ENCODE measurements at places on chromosomes 13 and 19.

DNA sequence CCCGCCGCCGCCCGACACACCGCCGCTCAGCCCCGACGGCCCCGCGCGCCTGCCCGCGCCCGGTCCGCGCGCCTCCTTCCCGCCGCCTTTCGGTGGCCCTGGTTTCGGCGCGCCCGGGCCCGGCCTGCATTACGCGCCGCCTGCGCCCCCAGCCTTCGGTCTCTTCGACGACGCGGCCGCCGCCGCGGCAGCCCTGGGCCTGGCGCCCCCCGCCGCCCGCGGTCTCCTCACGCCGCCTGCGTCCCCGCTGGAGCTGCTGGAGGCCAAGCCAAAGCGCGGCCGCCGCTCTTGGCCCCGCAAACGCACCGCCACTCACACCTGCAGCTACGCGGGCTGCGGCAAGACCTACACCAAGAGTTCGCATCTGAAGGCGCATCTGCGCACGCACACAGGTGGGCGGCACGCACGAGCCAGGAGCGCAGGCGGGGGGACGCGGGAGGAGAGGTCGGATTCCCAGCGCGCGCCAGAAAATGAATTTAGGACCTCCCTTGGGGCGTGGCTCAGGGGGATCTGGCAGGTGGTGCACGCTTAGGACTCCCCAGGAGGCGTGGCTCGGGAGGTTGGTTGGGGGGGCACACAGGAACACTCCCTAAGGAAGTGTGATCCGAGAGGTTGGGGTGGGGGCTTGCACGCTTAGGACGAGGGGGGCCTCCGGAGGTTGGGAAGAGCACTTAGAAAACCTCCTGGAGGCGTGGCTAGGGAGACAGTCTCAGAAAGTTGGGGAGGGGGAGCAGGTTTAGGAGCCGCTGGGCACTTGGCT lies 1.2 kb downstream of the KLF2 start:
- no peak for DNase-seq

- DNase-seq: no peak
Observed at GRCh38 chr13:79429309-79429708, 23.3 kb upstream of the RBM26 start.

GRCh38 chr19:1865172-1866010 lies 2.0 kb upstream of the KLF16 start:
- no peak for DNase-seq

GRCh38 chr13:99809496-99809895 lies 162.1 kb downstream of the ZIC5 start:
- no peak for DNase-seq

DNA sequence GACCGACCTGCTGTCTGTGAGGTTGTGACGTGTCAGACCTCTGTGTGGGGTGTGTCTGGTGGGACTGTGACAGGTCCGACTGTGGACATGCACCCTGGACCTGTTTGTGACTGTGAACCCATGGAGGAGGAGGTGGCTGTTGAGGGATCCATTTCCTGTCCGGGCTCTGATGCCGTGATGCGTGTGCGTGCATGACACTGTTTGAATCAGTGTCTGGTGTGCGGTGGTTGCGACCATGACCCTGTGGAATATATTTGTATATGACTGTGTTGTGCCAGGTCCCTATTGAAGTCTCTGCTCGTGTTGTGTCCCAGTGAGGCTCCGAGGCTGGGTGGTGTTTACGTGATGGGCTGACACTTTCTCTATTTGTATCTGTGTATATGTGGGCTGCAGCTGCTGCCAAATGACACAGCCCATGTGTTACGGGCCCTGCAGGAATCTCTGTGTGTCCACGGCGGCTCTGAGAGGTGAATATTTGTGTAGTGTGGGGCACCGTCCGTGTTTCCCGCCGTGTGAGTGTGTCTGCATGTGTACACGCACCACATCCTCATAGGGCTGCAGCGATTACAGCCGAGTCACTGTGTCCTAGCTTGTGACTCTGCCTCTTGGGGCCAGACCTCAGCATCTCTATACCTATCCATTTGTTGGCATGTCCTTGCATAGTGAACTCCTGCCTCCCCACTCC lies 18.3 kb downstream of the CCDC97 start:
- no peak for DNase-seq

- no peak for DNase-seq
Observed at GRCh38 chr19:13068085-13068846, 34.4 kb downstream of the LYL1 start.
